RWPE1 (cell line): ENCODE measurements at places on chromosomes 5 and 9.

DNA sequence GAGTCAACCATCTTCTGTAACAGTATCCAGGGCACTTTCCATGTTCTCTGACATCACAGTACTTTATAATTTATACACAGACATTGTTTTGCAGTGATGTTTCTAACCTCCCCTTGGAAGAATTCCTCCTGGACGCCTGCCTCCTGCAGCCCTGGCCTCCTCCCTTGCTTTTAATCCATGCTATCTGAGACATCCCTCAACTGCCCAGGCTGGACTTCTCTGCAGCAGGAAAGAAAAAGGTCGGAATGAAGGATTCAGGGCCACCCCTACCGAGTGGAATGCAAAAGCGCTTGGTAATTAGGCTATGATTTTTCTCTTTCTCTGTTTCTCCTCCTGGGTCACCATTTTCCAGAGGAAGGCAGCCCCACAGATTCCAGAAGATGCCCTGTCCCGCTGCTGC, 47.0 kb upstream of the SHC3 start:
- no peak for DNase-seq

- DNase-seq = no peak
Observed at GRCh38 chr9:109467936-109468335, 30.2 kb downstream of the PTPN3 start.

GRCh38 chr5:114989512-114989911, 180.2 kb downstream of the TRIM36 start:
- DNase-seq = no peak

GRCh38 chr5:177453852-177454396, 7.3 kb downstream of the PRR7 start:
- DNase-seq = no peak

DNA sequence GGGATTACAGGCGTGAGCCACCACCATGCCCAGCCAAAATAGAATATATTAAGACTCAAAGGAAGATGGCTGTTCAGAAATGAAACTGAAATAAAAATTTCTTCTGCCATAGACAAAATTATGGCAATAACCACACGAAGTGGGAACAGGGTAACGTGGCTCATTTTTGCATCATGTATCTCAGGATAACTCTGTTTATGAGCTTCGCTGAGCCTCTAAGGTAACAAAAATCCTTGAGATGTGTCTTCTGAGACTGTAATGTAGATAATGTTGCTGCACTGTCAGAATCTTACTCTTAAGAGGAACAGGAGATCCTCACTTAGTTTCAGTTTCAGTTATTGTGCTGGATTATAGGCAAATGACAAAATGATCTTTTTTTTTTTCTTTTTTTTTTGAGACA, 153.8 kb downstream of the GOLPH3 start:
- DNase-seq = no peak

- no peak for DNase-seq
Observed at GRCh38 chr5:78604689-78605285, 43.8 kb downstream of the LHFPL2 start.

- peak; percentile 52 for DNase-seq
Observed at GRCh38 chr5:55234121-55234700, 803 bp upstream of the CCNO start.

- DNase-seq = no peak
Observed at GRCh38 chr9:19694601-19695000, 94.2 kb downstream of the SLC24A2 start.

DNA sequence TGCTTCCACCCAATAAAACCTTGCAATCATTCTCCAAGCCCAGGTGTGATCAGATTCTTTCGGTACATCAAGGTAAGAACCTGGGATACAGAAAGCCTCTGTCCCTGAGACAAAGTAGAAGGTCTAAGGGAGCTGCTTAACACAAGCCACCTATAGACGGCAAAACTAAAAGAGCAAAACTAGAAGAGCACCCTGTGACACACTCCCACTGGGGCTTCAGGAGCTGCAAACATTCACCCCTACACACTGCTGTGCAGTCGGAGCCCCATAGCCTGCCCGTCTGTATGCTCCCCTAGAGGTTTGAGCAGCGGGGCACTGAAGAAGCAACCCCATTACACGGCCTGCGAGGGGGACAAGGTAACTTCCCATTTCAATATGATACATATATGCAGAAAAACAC, 179.6 kb upstream of the CDH9 start:
- no peak for DNase-seq

- peak; percentile 41 for DNase-seq
Observed at GRCh38 chr9:77907585-77907984, 124.0 kb downstream of the GNAQ start.

DNA sequence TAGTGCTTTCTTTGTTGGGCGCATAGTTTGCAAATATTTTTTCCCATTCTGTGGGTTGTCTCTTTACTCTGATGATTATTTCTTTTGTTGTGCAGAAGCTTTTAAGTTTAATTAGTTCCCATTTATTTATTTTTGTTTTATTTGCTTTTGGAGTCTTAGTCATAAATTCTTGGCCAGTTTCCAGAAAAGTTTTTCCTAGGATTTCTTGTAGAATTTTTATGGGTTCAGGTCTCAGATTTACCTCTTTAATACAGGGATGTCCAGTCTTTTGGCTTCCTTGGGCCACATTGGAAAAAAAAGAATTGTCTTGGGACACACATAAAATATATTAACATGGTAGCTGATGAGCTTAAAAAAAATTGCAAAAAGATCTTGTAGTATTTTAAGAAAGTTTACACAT, 122.0 kb downstream of the WDR70 start:
- DNase-seq = no peak

GRCh38 chr5:129804705-129805104, 56.8 kb downstream of the MINAR2 start:
- DNase-seq = no peak

DNA sequence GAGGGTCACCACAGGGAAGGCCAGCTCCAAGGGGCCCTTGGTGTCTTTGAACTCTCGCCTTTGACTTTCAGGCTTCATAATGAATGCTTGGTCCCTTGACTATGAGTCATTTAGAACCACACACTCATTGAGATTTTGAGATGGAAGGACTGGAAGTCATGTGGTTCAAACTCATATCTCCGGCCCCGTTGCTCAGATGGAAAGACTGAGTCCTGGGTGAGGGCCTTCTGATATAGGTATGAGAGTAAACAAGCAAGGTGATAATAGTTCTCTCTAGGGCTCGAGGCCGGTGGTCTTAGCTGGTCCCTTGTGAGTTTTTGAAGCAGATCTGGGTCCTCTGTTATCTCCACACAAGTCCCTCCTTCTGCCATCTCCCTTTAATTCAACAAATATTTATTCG, 210.6 kb downstream of the PAX5 start:
- DNase-seq = no peak

DNA sequence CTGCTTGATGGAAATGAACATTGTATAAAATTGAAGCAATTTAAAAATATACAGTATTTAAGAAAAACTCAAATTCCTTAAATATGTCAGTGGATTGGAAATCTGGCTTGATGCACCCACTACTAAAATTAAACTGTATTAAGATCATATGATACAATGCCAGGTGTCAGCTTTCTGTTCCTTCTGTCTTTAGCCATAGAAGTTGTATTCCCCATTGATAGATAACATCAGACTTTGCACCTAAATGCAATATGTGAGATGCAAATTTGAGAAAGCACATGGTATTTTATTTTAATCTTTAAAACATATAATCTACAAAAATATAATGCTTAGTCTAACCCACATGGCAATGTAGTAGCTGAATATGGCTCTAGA, 697.4 kb upstream of the WWC1 start:
- DNase-seq = no peak

GRCh38 chr5:105034401-105034763, 1471.8 kb upstream of the NUDT12 start:
- no peak for DNase-seq

- DNase-seq = no peak
Observed at GRCh38 chr5:95845391-95845790, 22.9 kb upstream of the GLRX start.

GRCh38 chr5:159096924-159097783, 2.6 kb downstream of the EBF1 start:
- DNase-seq = no peak

DNA sequence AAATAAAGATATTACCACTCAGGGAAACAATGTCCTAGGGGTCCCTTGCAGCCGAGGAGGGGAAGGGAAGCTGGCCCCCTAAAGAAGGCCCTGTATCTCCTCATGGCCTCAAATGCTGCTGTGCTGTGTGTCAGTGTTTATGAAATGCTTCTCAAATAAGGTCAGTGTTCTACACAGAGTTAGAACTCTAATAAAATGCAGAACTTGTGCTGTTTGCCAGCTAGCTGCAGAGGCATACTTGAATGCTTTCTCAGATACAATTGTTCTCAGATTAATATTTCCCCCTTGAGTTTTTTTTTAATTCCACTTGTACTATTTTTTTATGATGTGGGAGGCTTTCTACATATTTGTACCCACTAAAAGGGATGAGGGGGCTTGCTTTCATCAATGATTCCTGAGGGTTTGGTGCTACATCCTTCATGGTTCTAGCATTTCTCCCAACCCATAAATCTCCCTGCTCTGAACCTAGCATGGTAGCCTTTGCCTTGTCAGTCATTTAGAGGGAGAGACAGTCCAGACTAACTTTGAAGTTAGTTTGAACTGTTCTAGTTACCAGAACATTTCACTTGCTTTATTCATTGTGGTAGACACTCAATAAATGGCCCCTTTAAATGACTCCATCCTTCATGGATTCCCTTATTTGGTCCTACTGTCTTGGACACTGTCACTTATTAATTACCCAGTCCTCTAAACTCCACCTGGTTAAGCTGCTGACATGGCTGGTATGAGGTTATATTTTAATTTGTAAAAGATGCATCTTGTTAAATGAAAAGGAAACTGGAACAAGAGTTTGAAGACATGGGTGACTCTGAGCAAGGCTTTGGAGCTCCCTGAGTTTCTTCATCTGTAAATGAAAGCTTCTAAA, 12.6 kb downstream of the SLIT3 start:
- DNase-seq = no peak

GRCh38 chr5:151678713-151679112, 8.0 kb downstream of the SPARC start:
- DNase-seq = no peak
